CD4-positive, alpha-beta T cell treated with Interleukin-21 for 1 hour (primary cell): ENCODE measurements at places on chromosomes 6 and 20.

DNA sequence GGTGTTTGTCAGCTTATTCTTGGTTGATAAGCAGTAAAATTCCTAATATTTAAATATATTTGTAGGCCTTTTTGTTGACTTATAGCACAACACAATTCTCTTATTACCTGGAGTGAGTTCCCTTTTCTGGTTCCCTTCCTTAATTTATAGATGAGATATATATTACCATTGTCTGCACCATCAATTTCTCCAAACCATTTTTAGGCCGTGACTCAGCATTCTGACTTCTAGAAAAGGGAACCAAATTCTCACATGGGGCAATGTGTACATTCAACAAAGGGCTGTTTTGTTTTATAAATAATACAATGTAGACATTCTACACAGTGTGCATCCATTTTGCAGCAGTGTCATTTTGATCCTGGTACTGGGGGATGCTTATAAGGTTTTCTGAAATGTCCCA is 52.8 kb downstream of the NCOA7 start:
- DNase-seq, result no peak

DNA sequence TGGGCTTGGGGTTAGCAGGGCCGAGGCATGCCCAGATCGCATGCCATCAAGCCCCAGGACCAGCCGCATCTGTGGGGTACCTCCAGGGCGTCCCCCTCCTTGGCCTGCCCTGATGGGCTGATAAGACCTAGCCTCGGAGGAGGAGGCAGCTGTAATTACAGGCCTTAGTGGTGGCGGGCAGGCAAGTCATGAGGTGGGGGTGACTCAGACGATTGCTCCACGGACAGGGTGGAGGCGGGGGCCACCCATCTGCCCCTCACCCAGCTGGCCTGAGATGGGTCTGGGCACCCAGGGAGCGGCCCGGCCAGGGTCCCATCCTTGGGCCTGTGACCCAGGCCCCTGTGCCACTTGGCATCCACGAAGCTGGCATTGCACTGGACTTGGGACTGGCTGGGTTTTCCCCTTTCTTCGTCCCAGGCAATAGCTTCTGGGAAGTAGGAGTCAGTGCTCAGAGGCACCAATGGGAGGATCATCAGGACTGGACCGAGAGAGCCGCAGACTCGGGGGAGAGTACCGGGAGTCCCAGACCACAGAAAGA is 57.5 kb downstream of the CEBPB start:
- DNase-seq, result no peak

- no peak for DNase-seq
These were observed 7.4 kb downstream of the PSMG4 start for GRCh38 chr6:3266170-3266569.

DNA sequence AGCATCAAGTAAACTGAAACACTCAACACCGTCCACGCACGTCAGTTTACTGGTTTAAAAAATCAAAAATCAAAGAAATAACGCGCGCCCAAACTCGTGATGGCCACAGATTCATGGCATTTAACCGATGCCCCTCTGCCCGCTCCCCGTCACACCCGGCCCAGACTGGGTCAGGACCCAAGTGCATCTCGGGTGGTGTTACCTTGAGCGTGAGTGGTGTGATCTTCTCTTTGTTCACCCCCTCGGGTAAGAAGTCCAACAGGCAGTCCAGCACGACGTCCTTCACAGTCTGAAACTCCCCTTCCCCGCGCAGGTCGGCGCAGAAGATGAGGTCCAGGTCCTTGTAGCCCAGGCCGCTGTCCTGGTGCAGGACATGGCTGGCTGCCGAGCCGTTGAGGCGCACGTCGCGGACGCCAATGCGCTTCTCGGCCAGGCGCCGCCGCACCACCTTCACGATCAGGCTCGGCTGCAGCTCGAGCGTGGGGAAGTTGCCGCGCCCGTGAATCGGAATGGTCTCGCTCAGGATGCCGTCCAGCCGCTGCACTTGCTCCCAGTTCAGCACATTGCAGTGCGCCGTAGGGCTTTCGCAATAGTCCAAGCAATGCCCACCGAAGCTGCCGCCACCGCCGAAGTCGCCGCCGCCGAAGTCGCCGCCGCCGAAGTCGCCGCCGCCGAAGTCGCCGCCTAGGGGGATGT is 945 bp downstream of the TENT5A start:
- peak; percentile 20 for DNase-seq

GRCh38 chr20:5220321-5221060 is 93.7 kb downstream of the CDS2 start:
- no peak for DNase-seq

GRCh38 chr6:117548797-117549301 is 53.5 kb downstream of the GOPC start:
- DNase-seq, result peak; percentile 37
